ENCODE measurements at places on chromosomes 5 and 9.
A peak's percentile ranks its signal among the peaks of the same experiment; 100 is the strongest.

DNA sequence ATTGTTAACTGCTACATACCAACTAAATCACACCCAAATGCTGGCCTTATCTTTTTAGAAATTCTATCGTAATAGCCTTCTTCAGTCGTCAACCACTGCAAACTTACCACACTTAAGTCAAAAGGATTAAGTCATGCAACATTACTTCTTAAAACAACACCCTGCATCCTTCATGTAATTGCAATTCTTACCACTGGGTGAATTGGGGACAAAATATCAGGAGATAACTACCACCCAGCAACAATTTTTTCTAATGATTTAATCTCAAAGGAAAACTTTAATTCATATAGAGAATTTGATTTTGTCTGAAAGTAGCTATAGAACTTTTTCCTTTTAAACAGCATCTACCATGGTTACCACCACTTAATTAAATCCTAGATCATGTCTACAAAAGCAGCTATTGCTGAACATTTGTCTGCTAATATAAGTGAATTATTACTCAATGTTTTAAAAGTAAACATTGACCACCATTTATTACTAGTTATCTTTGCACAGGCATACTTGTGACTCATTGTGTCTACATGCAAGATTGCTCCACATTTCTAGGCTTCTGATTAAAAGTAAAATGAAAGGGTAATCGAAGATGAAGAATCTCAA, 10.5 kb downstream of the MLLT3 start:
- DNase-seq = peak; percentile 33

GRCh38 chr5:39473156-39473775, 48.5 kb upstream of the DAB2 start:
- no peak for DNase-seq

DNA sequence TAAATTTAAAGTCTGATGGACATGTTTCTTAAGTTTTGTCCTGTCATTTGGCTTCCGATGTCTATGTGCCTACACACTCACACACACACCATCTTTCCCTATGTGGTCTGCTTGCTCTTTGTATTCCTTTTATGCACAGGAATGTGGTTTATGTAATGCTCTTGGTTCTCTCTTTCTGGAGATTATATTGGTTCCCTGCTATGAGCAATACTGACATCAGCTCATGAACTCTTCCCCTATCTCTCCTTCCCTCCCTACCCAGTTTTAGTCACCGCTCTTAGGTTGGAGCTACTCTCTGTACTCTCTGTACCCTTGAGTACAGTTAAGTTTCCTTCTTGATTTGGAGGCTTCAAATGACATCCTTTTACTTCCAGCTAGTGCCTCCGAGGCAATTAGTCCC, 77.9 kb upstream of the MVB12B start:
- DNase-seq = no peak

GRCh38 chr9:110641293-110641692, 27.3 kb upstream of the MUSK start:
- no peak for DNase-seq

DNA sequence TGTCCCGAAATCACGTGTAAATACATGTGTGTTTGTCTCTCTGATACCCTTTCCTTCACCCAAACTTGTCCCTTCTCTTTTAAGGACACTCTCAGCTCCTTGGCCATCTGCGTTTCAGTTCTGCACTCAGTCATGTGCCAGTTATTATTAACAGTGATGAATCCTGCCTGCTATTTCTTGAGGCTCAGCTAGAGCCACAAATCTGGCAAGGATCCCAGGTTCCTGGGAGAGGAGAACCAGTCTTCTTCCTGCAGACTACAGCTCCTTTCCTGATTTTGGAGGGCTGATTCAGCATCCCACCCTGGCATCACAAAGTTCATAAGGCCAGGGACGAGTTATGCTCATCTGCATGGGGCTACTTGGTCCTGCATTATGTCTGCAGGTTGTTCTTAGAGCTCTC, 5.6 kb downstream of the MAMDC2 start:
- DNase-seq = no peak

- DNase-seq = no peak
Observed at GRCh38 chr5:13975246-13975645, 30.8 kb upstream of the DNAH5 start.

- DNase-seq = no peak
Observed at GRCh38 chr5:51387884-51388275, 4.6 kb downstream of the ISL1 start.

DNA sequence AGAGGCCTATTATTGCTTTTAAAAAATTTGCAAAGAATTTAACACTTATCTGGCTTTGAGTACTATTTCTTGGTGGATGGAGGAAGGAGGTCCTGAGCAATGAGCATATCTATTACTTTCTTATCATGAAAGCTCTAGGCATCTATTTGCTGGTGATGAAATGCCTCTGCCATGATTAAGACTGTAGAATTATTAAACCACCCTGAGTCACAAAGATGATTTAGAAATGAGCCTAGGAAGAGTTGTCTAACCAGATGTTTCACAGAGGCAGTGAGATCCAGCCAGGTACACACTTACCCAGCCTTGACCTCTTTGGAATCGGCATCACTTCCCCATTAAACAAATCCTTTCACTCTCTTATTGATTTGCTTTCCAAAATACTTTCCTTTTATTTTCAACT, 304.4 kb upstream of the KIF2A start:
- no peak for DNase-seq
